ENCODE measurements at places on chromosomes 3 and 15.

DNA sequence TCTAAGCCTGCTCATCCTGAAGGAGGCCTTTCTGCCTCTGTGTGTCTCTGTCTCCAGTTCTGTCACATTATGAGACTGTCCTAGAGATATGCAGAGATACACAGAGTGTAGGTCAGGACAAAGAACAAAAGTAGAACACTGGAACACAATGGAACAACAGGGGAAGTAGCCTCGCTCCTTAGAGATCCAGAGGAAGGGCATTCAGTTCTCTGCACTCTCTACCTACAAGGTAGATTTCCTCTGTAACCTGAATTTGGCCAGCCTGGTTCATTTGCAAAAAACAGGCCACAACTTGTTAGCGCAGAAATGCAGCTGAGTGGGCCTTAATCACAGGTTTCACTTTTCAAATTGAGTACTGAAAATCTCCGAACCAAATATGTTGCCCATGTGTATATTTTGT lies 19.4 kb downstream of the NEK10 start:
- no peak for DNase-seq

DNA sequence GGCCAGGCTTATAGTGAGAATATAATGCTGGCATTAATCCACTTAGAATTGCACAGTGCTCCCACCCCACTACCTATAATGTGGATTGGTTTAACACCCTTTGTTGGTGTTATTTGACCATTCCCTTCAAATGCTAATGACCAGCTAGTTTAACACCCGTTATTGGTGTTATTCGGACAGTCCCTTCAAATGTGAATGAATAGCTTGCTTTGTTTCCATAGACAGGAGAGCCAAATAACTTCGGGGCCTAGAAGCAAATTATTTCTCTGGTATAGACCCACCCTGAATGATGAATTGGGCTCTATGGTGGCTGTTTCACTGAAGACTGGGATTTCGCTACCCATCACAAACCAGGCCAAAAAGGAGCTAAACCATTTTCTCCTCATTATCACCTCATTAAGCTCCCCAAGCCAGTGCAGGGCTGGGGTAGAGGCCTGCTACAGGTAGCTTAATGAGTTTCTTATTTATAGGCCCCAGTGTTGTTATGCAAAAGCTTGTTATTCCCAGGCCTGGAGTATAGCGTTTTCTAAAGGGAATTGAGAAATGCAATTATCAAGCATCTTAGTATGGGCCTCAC lies 494.1 kb upstream of the DPH6 start:
- no peak for DNase-seq

DNA sequence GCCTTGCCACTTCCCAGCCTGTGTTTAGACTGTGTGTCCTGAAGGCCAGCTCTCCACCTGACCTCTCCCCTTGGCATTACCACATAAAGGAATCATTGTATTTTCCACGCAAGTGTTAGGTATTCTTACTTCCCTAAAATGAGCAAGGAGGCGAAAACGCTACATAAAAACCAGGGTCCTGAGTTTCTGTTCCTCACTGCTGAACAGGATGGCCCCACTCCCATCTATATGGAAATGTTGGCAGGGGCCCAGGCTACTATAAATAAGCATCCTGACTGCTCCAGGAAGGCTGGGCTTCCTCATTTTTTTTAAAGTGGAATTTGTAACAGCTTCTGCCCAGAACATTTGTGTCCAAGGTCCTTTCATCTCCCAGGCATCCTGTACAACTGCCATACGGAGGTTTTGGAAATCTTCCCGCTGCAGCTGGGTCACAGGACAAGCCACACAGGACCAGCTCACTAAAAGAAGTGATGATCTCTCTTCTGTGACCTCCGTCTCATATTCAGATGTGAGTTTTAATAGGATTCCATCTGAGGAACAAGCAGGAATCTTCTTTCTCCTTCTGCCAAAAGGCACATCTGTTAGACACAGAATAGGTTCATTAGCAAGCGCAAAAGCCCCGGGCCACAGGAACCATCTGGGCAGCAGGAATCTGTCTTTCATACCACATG lies 56.4 kb upstream of the LIMD1 start:
- DNase-seq, result no peak

DNA sequence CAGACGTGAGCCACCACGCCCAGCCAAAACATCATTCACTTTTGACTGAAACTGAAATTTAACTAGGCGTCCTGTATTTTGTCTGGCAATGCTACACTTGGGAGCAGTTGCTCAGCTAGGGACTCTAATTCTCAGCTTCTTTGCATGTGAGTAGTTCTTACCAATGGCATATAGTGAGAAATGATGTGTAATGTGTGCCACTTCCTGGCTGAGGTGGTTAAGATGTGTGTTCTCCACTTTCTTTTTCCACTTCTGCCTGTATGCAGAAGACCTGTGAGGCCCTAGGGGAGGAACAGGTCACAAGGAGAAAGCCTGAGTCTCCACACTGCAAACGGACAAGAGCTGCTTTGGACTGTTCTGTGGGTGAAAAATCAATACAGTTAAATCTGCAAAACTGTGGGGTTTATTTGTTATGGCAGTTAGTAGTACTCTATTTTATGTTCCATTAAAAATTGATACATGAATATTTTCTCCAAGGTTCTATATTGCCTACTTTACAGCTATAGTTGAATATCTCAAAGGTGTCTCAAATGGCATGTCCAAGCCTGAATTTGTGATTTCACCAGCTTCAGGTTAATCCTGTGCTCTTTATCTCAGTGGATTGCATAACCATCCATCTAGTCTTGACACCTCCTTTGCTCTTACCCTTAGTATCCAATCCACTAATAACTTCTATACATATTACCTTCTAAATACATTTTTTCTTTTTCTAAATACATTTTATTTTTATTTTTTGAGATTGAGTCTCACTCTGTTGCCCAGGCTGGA lies 59.3 kb downstream of the NR1D2 start:
- DNase-seq, result no peak

DNA sequence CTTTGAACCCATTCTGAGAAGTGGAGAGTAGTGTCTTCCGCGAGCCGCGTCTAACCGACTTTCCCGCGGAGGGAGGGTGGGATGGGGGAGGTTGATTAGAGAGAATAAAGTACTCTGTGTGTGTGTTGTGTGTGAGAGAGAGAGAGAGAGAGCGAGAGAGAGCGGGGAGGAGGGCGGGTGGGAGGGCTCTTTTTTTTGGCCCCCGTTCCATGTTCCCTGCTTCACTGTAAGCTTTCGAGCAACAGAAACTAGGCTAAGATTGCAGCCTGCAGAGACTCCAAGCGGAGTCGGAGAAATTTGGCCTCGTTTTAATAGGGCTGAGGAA lies 1.6 kb upstream of the MEIS2 start:
- peak; percentile 34 for DNase-seq

DNA sequence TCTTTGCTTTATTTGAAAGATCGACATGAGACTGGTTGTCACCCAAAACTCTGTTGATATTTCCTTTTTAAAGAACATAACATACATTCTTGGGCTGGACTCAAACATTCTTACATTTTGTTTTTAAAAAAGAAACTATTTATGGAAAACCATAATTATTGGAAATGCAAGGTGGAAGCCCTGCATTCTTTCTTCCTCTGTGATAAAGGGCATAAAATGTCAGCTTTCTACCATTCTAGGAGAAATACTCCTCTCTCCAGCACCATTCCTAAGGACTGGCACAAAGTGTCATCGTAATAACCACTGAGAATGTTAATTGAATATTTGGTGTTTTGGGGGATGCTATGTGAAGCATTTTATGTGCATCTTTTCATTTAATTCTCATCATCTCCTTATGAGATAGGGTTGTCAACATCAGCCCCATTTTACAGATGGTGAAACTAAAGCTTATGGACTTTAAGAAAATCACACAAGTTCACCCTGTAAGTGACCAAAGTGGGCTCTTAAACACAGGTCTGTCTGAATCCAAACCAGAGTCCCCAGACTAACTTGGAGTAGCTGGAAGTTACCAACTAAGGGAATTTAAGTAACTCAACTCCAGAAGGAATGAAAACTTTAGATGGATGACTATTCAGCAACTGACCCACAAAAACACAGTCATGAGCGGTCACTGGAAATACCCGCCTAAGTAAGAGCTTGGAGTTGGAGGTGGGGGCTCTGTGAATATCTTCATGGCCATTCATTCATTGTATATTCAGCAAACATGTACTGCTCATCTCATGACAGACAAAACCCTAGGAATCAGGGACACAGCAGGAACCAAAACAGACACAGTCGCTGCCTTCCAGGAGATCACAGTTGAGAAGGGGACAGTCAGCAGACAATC lies 45.9 kb upstream of the LMCD1 start:
- no peak for DNase-seq

- peak; percentile 97 for DNase-seq
These were observed 276.6 kb upstream of the THBS1 start for GRCh38 chr15:39304201-39304841.

- no peak for DNase-seq
These were observed 161.3 kb downstream of the OCA2 start for GRCh38 chr15:27937851-27938250.

GRCh38 chr15:71060983-71061382 lies 54.3 kb upstream of the THSD4 start:
- DNase-seq, result peak; percentile 41

DNA sequence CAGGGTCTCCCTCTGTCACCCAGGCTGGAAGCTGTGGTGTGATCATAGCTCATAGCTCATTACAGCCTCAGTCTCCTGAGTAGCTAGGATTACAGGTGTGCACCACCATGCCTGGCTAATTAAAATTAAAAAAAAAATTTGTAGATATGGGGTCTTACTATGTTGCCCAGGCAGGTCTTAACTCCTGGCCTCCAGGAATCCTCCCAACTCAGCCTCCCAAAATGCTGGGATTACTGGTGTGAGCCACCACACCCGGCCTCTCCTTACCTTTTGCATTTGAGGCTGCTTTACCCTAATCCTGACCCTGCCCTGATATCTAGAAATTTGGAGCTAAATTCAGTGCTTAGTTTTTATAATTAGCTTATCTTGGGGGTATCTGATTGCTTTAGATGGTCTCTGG lies 83.2 kb upstream of the GCNT3 start:
- DNase-seq, result no peak

DNA sequence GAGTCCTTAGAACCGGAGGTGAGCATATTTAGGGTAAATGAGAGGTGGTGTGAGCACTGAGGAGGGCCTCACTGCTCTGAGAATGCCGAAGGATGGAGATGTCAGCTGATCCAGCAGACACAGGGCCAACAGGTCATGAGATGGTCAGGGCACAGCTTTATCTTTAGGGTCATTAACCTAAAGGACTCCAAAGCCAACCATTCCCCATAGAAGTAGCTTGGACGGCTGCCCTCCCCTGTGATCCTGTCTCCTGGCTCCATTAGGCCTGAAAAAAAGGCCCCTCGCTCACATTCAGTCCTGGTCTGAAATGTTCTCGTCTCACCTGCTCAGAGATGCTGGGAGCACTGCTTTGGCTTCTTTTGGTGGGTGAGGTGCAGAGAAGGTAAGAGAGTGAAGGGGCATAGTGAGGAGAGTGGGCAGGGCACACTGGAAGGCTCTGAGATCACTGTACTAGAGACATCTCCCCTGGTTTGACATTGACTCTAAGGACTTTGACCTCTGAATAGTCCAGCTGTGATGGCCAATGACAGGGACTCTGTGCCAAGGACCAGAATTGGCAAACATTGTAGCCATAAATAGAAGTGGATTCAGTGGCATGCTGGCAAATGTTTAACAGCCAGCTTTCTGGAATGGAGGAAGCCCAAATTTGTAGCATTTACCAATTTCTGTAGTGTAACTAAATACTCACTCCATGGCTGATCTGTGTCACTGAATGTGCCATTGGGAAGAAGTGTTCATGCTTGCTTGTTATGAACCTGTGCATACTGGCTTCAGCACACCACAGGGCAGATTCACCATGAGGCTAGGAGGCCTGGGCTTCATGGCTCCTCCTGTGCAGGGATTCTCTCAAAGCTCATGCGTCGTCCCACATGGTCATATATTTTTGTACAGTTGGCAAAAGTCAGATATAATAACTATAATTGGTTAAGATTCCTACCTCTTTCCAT lies 76.2 kb upstream of the MRPS22 start:
- DNase-seq, result no peak
